ENCODE measurements at places on chromosomes 5 and 9.

DNA sequence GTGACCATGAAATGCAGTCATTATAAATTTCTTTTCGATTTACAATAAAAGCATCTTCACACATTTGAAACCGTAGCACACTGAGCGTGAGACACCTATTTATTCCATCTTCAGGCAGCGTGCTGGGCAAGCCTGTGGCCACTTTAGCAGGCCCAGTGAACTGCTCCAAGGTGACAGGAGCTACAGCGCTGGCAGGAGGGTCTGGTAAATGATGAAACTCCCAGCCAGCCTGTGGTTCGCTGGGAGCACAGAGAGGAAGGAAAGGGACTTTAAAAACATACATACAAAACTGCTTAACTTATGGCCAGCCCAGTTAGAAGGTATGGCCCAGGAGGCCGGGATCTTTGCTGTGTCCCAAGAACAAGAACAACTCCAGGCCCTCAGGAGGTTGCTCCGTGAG, 5.1 kb downstream of the RAPGEF1 start:
- no peak for DNase-seq

DNA sequence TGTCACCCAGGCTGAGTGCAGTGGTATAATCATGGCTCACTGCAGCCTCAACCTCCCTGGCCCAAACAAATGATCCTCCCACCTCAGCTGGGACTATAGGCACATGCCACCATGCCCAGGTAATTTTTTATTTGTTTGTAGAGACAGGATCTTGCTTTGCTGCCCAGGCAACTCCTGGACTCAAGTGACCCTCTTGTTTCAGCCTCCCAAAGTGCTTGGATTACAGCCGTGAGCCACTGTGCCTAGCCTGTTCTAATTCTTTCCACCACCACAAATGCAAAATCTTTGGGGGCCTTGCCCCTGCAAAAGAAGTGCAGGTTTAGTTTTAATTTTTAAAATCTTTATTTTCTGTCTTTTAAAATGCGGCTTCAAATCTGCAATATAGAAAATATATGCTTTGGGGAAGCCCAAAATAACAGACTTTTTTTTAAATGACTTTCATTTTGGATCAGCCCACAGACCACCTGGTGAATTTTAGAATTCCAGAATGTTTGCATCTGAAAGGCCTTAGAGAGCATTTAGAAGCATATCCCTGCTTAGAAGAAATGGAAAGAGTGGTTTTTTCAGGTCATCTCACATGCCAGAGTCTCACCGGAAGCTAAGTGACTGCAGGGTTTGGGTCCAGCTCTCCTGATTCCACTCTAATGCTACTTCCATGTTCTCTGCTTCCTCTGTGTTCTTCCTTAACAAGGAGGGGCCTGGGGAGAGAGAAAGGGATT, 111.4 kb upstream of the FER start:
- no peak for DNase-seq

DNA sequence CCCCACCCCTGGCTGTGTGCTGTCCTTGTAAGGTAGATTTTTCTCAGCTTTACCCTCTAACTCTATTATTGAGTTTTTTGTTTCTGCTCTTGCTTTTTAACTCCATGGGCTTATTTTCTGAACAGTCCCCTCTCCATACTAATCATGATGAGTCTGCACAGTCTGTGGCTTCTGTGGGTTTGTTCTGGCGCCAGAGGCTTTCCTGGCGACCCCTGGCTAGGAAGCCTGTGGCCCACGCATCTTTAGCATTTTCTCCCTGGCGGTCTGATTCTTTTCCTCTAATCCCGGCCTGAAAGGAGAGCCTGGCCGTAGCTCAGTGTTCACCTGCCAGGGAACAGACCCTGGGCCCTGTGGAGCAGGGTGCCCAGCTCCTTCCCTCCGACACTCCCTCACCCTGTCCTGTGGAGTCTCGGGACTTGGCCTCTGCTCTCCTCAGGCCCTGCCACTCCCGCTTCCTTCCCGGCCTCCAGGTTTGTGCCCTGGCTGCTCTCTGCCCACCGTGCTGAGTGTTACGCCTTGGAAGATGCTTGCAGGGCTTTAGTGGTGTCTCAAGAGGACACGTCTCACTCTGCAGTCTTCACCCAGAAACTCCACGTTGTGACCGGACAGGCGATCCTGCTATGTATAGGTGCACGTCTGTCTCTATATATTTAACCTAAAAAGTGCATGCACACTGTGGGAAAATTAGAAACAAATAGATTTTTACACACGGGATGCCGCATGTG, 31.7 kb upstream of the LRRC14B start:
- no peak for DNase-seq

DNA sequence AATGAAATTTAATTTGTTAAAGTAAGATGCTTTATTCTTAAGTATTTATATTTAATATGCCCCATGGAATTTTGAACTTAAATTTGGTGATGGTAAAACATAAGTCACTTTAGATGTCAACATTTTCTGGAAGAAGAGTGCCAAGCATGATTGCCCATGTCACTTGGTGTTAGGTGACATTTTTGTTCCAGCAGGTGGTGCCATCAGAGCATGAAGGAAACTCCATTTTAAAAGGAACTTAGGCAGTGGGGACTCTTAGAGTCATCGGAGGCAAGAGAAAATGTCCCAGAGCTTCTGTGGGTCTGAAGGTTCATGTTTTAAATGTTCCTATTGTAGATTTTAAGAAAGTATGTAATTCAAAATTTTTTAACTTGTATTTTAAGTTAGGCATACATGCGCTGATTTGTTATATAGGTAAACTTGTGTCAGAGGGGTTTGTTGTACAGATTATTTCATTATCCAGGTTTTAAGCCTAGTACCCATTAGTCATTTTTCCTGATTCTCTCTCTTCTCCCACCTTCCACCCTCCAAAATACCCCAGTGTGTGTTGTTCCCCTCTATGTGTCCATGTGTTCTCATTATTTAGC, 789.3 kb downstream of the SEMA5A start:
- DNase-seq, result peak; percentile 1

- peak; percentile 69 for DNase-seq
Observed at GRCh38 chr5:122756264-122756911, 18.5 kb upstream of the SNX2 start.

DNA sequence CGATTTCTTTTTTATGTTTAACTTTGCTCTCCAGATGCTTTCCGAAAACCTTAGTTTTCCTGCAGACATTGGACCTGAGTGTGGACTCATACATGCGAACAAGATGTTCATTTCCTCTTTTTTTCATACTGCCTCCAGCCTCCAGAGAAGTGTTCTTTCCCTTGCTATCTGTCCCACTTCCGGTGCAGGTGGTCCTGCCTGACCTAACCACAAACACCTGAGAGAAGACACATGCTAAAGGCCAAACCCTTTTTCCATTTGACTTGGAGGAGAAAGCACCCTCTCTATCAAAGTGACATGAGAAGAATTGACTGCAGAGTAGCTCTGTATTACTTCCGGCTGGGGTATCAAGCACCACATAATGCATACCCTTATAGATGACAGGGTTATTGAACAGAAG, 334.0 kb downstream of the ARHGEF28 start:
- no peak for DNase-seq

- DNase-seq, result no peak
Observed at GRCh38 chr9:91577633-91578061, 154.0 kb upstream of the NFIL3 start.

Data from activated CD4-positive, alpha-beta T cell treated with anti-CD3 and anti-CD28 coated beads, Interleukin-10, Interleukin-2, amounts not matched to agents 100 ng/mL and 50 ng/mL, durations not matched to agents 16 hours and 8 hours (primary cell).